ENCODE measurements at places on chromosomes 11 and 22.

GRCh38 chr11:85394283-85394682 is 232.9 kb downstream of the DLG2 start:
- no peak for DNase-seq

- DNase-seq, result peak; percentile 23
Observed at GRCh38 chr11:17506942-17507341, 30.3 kb upstream of the ABCC8 start.

GRCh38 chr11:93983542-93984195 is 37.5 kb upstream of the HEPHL1 start:
- DNase-seq, result no peak

DNA sequence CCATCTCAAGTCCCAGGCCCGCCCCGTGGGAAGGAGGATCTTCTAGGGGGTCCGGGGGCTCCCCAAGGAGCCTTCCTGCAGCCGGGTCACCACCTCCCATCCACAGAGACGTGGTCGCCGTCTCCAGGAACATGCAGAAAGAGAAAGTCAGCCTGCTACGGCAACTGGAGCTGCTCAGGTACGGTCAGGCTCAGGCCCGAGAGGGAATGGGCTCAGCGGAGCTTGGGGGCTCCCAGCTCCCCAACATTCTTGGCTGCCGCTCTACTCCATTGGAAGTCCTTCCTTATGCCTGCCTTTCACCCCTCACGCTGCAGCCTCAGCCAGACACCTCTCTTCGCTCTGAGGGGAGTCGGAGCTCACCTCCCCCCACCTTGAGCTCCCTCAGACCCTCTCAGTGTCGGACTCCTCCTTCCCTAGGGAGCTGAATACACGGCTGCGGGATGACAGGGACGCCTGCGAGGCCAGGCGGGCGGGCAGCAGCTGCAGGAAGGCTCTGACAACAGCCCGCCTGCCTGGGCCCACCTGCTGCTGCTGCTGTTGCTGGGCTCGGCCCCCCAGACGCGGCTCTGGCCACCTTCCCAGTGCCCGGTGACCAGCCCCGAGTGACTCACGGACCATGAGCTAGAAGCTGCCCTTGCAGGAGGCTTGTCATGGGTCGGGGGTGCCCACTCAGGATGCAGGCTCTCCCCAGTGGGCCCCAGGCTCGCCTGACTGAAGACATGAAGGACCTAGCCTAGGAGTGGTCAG is 1.5 kb upstream of the CD151 start:
- DNase-seq, result no peak

Data from RPMI8226 (cell line).